ENCODE measurements at places on chromosomes 6 and 20. TPM values are rescaled to one million over a fixed set of nuclear protein-coding genes. Genes with fewer than 3 reads are reported as not detected.

PSMA7 gene
- 407 TPM for total RNA-seq

TMEM14A gene
- total RNA-seq: 19.2 TPM

EGFL8 gene
- 0.81 TPM for total RNA-seq

COL11A2 gene
- total RNA-seq: 0.16 TPM

PPP1R3G gene
- 0.16 TPM for total RNA-seq

MTFR2 gene
- total RNA-seq: 3.6 TPM

ATP6V1G2 gene
- total RNA-seq: 0.49 TPM

ATAT1 gene
- 6.8 TPM for total RNA-seq

MOG gene
- not detected for total RNA-seq

ELMO2 gene
- 44.7 TPM for total RNA-seq

All from bladder microvascular endothelial cell (primary cell).